ENCODE measurements at places on chromosomes 1 and 21.

DNA sequence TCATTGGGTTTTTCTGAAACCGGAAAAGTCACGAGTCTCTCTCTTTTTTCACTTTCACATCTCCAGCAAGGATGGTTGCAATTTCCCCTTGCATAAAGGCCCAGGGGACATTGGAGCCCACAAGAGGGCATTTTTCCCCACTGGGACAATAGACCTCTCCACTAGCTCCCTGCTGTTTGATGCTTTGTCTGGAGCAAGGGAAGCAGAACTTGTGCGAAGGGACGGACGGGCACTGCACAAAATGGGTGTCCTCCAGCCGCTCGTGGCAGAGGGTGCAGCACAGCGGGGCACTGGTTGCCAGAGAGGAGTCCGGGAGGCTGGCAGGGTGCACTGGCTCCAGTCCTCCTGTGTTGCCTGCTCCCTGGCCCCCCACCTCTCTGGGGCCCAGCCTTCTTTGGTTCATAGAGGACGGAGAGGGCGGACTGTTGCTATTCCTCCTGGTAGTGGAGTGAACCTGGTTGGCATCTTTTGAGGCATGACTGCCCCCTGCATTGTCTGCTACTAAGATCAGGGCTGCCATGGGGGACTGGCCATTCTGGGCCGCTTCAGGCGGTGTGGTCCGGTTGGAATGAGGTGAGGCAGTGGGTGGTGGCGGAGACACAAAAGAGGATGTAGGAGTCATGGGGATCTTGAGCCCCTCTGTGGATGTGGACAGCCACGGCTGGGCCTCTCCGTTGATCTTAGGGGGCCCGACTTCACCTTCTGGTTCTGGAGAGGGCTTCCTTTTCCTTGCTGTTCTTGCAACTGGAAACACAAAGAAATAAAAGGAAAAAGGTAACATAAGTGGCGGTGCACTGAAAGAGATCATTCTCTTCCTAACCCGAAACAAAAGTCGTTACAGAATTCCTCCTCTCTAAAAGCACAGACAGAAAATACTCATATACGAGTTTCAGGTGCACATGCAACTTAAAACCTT is 2.6 kb downstream of the IRF2BP2 start:
- peak; percentile 94 for DNase-seq

DNA sequence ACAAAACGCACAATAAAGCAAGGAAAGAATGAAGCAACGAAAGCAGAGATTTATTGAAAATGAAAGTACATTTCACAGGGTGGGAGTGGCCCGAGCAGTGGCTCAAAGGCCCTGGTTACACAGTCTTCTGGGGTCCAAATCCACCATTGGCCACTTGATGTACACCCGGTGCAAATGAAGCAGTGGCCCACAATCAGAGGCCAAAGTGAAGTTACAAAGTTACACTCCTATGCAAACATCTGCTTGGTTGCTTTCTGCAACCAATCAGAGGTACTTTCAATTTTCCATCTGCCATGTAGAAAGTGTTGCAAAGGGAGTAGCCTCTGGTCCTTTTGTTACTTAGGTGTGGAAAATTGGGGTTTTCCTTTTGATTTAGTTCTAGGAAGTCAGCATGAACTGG is 10.0 kb upstream of the DNAH14 start:
- DNase-seq = no peak

DNA sequence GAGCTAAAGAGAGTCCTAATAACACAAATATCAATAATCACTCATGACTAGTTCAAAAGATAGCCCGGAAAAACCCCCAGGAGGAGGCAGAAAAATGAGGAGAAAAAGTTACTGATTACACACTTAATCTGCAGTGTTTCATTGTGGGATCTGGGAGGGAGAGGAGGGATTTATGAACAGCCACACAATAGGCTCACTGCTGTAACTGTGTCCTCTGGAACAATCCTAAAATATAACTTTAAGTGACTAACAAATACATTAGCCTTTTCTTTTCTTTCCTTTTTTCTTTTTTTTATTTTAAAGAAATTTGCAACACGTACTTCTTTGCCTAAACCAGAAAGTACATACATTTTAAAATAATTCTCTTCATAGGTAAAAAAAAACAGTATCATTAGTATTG is 106.3 kb upstream of the LBR start:
- no peak for DNase-seq

DNA sequence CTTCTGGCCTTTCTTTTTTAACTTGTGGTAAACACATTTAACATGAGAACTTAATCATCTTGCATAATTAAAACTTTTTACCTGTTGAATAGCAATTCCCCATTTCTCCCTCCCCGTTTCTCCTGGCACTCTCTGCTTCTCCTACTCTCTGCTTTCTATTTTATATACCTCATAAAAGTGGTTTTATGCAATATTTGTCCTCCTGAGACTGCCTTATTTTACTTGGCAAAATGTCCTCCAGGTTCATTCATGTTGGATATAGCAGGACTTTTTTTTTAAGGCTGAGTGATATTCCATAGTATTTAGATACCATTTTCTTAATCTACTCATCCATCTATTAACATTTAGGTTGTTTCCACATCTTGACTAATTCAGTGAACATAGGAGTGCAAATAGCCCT is 35.0 kb downstream of the BTG3 start:
- DNase-seq = no peak

DNA sequence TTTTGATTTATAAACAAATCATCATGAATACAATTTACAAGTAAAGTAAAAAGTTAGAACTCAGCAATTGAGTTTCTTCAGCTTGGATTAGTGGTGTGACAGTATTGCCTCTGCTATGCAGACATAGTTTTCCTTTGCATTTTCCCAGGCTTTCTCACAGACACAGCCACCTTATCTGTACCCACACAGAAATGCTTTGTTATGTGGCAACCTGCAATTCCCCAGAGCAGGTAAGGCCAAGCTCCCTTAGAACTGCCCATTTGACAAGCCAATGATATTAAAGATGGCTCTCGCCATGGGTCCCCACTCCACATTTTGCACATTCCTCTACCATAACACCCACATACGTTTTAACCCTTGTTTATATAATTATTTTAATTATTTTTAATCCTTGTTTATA is 14.2 kb downstream of the FMO5 start:
- no peak for DNase-seq

DNA sequence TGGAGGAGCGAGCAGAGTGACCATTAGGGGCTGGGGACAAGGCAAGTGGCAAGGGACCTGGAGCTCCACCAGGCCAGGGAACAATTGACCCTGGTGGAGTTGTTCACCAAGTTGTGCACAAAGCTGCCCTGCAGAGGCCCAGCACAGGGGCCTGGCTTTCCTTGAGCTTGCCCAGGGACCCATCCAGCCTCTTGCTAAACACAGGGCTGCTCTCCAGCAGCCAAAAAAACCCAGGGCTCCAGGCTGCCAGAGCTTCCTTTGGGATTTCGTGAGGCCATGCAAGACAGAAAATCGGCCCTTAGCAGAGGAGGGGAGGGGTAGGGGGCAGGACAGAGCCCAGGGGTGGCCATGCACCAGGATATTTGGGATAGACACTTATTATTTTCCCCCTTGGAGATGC is 32.6 kb downstream of the LRP8 start:
- DNase-seq = no peak

All from NCI-H1417 (cell line).